ENCODE measurements at places on chromosomes 12 and 14.

GRCh38 chr12:118193477-118193876 lies 57.6 kb downstream of the PEBP1 start:
- DNase-seq = no peak

- no peak for DNase-seq
These were observed 123.4 kb downstream of the SLC25A47 start for GRCh38 chr14:100446572-100446971.

DNA sequence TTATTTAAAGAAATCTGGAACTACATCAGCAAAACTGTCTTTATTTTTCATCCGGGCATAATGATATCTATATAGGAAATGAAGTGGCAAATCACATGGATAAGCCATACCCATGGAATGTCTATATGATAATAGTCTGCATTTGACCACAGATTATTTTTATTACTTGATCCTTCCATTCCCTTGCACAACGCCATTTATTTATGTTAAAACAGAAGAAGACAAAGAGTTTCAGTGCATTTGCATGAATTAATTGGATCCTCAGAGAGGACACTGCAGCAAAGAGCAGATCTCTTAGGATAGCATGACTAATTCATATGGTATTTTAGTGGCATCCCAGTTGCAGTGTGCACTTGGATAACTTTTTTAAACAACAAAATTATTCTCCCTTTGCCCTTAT lies 345.0 kb downstream of the CCDC91 start:
- DNase-seq = no peak

GRCh38 chr12:109752117-109753053 lies 38.8 kb downstream of the FAM222A start:
- no peak for DNase-seq

GRCh38 chr12:124721501-124722162 lies 142.0 kb downstream of the SCARB1 start:
- no peak for DNase-seq

DNA sequence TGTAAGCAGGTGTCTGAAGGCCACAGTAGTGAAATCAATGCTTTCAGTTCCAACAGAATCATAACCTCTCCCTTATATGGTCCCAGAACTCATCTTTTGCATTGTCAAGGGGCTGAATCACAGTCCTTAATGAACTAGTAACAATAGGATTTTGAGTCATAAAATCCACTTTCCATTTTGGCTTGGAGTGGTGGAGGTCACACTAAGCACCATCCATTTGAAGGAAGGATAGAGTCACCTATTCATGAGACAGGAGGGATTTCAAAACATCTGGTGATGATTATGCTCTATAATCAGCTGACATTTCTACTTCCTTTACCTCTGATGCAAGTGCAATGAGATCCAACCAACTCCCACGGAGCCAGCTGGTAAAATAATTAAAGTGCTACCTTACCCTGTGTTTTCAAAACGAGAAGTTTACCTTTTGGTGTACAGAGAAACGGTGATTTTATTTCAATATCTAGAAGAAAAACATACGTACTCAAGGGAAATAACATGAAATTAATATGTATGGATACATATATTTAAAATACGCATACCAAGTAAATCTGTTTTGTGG lies 59.1 kb downstream of the TMEM132D start:
- no peak for DNase-seq

GRCh38 chr12:31859232-31859977 lies 99.8 kb upstream of the RESF1 start:
- no peak for DNase-seq

DNA sequence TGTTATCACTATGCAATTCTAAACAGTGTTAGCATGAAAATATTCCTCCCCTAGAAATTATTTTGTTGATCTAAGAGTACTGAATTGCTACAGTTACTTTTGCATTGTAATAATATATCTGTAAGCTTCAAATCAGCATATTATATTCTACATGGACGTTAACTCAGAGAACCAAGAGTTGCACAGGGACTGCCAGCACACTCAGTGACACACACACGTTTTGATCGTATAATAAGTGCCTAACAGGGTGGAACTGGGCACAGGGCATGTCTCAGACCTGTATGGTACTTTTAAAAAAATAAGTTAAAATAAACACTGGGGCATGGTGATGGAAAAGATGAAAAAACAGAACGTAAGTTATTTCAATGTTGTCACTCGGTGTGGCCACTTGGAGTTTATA lies 451.6 kb downstream of the RGS6 start:
- no peak for DNase-seq

- DNase-seq = no peak
These were observed 49.0 kb downstream of the SLC8B1 start for GRCh38 chr12:113285679-113286610.
